NCI-H510A (cell line): ENCODE measurements at places on chromosomes 11 and 22.

DNA sequence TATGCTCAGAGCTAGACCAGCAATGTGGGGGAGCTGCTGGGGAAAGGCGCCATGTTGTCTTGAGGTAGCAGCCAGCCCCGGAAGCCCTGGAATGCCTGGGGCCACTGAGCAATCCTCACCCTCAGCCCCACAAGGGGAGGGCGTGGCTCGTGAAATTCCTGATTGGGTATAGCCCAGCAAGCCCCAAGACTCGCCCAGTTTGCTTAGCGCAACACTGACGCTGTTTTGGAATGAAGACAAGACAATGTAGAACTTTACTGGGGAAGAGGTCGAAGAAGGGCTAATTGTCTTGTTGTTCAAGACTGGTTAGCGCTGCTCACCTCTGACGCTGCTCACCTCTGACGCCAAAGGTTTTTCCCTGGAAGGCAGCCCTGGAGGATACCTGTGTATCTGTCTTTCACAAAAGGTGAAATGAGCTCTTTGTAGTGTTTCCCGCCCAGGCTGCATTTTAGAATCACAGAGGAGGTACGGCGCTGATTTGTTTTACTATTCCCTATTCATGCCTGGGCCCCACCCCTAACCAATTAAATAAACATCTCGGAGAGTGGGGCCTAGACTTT is 47.6 kb downstream of the ST3GAL4 start:
- no peak for DNase-seq

GRCh38 chr11:21179770-21180169 is 510.4 kb downstream of the NELL1 start:
- DNase-seq, result no peak

GRCh38 chr11:15347969-15348734 is 233.4 kb downstream of the INSC start:
- no peak for DNase-seq

DNA sequence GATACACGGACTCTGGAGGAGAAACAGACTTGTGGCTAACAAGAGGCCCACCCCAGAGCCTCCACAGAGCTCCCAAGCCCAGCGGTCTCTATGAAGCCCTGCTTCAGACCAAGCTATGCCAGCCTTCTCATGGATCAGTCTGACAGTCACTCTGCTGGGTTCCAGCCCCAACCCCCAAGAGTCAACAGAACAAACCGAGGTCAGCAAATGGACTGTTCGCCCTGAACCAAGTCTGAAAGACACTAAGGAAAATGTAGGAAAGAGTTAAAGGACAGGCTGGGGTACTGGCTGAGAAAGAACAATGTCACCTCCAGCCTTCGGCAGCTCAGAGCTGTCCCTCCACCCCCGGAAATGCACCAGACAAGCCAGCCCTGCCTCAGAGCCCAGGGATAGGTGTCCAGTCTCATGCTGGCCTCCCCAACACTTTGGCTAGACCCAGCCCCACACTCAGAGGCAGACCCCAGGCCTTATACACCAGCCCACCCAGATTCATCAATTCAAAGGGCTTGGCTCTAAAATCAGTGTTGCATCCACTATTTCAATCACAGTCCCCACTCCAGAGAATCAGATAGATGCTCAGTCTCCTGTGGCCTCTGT is 3.8 kb downstream of the ARFGAP2 start:
- no peak for DNase-seq

DNA sequence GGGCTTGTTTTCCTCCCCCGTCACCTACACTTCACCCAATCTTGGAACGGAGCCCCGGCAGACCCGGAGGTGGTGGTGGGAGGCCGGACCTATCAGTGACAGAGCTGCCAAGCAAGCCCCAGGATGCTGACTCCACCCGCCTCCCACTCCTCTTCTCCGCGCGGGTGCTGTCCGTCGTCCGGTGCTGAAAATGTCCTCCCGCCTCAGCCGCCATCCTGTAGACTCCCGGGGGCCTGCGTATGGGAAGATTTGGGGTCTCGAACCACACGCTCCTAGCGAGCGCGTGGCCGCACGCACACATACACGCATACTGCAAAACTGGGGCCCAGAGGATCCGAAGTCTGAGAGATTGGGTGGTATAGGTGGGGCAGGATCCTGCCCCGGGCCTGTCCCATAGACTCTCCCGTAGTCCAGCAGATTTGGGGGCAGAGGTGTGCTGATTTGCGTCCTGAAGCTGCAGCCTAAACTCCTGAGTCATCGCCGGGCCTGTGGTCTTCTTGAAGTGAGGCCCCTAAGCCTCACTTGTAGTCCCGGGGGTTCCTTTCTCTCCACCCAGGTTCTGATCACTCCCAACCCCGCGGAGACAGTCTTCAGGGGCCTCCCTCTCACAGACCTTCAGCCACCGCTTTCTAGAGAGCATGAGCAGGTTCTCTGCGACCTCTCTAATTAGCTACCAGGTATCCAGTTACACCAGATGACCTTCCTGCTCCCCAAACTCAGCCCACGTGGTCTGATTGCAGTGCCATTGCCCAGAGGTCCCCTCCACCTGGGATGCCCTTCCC is 796 bp upstream of the YIF1A start:
- no peak for DNase-seq

GRCh38 chr11:134638796-134639430 is 226.9 kb upstream of the B3GAT1 start:
- DNase-seq, result no peak

DNA sequence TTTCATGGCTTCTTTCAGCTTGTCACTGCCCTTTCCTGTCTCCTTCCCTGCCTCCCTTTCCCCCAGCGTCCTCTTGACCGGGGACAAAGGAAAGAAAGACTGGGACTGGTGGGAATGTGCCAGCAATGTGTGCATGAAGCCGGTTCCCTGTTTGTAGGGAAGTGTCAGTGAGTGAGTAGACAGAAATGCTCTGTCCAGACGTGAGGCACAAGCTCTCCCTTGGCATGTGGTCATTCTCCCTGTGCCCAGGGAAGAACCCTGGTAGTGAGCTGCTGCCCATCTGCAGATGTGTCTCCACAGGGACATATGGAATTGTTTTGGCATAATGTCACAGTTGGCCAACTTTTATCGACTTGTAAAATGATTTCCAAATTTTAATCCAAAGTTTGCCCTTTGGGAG is 86.4 kb upstream of the TBCEL start:
- DNase-seq, result no peak

DNA sequence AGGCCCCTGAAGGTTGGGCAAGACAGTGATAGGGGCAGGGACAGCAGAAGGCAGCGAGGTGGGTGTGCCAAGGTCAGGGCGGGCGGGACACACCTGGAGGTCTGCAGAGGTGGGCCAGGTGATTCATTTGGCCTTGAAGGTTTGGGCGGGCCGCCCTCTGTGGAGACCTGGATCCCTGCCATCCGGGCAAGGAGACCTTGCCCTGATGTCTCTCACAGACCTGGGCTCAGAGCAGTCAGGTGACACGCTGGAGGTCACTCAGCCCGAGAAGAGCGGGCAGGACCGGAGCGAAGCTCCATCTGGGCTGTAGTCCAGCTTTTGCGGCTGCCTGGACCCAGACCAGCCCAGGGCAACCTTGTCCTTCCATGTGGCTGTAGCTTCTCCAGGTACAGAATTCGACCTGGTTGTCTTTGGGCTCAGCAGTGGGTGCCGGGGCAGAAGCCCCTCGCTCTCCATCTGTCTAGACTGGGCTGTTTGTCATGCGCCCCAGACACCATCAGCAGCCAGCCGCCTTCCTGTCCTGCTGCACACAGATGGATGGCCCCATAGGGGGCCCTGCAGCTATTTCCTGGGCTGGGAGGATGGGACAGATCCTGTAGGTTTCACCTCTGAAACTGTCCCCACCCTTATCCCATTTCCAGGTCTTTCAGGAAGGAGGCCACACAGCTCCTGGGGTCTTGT is 3.1 kb downstream of the MRGPRG start:
- no peak for DNase-seq

- DNase-seq, result no peak
Measured at GRCh38 chr22:47159592-47159991, 397.1 kb downstream of the TBC1D22A start.

- no peak for DNase-seq
Measured at GRCh38 chr22:22031183-22031945, 48.8 kb upstream of the TOP3B start.

DNA sequence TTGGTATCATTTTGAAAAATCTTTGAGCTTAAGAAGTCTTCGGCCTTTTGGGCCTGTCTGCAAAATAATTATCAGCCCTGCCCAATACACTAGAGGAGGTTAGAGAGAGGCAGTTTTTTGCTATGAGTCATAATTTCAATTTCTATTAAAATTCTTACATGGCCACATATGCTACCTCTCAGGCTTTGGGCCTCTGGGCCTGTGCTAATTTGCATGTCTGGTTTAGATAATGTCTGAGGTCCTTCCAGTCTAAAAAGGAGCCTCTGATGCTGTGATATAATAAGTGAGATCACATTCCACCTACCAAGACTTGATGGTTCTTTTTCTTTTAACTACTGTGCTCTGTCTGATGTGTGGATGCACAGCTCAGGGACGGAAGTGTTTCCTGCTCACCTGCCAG is 70.8 kb downstream of the KCNJ1 start:
- no peak for DNase-seq

- peak; percentile 98 for DNase-seq
Measured at GRCh38 chr11:86068951-86069407, at the start of gene PICALM. Gene PICALM, minus strand, starts transcription at chr11:86069084. Its CDS starts 304 bp downstream, at chr11:86068780.

GRCh38 chr11:34006876-34007275 is 44.7 kb upstream of the CAPRIN1 start:
- no peak for DNase-seq

GRCh38 chr11:102446606-102447005 is 6.0 kb downstream of the TMEM123 start:
- DNase-seq, result no peak

- no peak for DNase-seq
Measured at GRCh38 chr11:19025481-19026406, 34.8 kb downstream of the MRGPRX2 start.

DNA sequence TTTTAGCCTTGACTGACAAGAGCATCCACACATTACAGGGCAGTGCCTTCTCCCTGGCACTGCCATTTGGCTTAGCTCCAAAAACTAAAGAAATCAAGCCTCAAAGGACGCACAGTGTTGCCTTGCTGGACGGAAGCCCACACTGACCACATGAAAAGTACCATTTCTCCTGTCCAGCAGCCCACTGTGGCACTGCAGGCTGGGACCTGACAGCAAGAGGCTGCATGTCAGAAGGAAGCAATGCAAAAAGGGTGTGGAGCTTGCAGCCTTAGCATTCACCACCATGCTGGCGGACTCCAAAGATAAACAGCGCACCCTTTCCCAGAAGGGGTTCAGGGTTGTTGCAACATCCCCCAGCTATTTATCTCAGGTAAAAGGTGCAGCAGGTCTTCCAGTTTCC is 109.3 kb upstream of the BMAL1 start:
- no peak for DNase-seq

- no peak for DNase-seq
Measured at GRCh38 chr11:59957094-59957493, 6.7 kb upstream of the OOSP4A start.

- DNase-seq, result no peak
Measured at GRCh38 chr11:911031-911889, 650 bp upstream of the CHID1 start.

- DNase-seq, result no peak
Measured at GRCh38 chr11:14073849-14074476, 111.4 kb downstream of the SPON1 start.

GRCh38 chr22:45009606-45010531 is at the start of gene PHF21B:
Gene PHF21B, minus strand, starts transcription at chr22:45010005. Its CDS starts 456 bp downstream, at chr22:45009549.
- DNase-seq, result peak; percentile 38

DNA sequence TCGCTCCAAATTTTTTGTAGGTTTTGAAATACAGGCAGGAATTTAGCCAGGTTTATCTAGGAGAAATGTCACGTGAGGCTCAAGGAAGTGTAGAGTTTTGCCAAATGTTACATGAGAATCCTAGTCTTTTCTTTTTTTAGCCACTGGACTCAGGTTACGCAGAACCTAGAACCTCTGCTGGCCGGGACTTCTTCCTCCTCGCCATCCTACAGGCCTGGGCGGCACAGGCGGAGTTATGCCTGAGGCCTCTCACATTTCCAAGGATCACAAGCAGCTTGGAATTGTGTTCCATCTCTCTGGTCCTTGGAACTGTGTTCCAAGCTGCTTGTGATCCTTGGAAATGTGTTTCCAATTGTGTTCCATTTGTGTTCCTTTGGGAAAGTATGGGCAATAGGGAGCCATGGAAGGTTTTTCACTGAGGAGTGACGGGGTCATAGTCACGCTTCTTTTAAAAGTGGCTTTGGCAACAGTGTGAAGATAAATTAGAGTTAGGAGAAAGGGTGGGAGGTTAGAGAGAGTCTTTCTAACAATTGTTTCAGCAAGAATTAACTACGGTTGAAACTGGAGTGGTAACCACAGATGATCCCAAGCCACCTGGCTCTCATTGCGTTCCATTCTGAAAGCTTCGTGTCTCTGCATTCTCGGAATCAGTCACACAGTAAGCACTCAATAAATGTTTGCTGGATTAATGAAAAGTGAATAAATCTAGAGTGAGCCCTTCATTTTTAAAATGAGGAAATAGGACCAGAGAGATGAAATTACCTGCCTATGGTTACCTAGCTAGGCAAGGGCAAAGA is 12.5 kb upstream of the POU2AF1 start:
- DNase-seq, result no peak

DNA sequence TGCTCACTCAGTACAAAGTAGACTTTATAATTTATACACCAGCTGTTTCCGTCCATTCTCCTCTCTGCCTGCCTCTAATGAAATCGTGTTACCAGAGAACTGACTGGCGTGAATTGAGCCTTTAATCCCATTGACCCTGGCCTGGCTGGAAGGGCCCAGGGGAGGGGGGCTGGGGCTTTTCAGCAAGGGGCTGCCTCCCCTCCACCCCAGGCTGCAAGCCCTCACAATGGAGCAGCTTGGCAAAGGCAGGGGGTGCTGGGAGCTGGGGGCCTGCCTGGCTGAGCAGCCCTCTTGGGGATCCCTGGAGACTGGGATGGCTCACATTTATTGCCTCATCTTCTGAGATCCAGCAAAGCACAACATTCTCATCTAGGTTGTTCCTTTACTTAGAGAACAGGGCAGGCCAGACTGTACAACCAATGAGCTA is 25.8 kb upstream of the LMO1 start:
- no peak for DNase-seq

- DNase-seq, result no peak
Measured at GRCh38 chr11:111438168-111438567, 59.1 kb upstream of the POU2AF1 start.
